ENCODE measurements at places on chromosomes 7 and 10.
A peak's percentile ranks its signal among the peaks of the same experiment; 100 is the strongest.

DNA sequence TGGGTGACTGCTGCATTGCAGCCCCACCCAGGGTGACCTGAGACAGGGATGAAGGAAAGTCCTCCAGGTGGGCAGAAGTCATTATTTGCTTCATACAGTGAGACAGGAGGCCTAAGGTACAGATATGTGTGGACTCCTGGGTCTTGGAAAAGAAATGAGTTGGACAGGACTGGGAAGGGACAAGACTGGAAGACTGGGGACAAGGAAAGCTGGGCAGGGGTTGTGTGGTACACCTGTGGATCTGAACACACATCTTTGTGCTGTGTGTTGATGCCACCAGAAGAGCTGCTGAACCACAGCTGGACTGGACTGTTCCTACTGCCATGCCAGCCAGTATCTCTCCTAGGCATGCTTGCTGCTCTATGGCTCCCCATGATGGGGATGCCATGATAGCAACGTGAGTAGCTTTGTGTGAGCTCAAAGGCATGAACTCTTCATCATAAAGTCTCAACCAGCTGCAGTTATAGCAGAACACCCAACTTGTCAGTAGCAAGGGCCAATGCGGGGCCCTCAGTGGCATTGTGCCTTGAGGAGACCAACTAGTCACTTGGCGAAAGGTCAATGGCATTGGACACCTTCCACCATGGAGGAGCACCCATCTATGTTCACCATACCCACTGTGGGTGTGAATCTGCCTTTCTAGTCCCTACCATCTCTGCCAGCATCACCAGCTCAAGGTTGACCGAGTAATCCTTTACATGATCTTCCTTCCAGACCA lies 76.0 kb upstream of the GRB10 start:
- no peak for DNase-seq

- DNase-seq = no peak
These were observed 85.0 kb downstream of the KMT2E start for GRCh38 chr7:105098863-105099515.

DNA sequence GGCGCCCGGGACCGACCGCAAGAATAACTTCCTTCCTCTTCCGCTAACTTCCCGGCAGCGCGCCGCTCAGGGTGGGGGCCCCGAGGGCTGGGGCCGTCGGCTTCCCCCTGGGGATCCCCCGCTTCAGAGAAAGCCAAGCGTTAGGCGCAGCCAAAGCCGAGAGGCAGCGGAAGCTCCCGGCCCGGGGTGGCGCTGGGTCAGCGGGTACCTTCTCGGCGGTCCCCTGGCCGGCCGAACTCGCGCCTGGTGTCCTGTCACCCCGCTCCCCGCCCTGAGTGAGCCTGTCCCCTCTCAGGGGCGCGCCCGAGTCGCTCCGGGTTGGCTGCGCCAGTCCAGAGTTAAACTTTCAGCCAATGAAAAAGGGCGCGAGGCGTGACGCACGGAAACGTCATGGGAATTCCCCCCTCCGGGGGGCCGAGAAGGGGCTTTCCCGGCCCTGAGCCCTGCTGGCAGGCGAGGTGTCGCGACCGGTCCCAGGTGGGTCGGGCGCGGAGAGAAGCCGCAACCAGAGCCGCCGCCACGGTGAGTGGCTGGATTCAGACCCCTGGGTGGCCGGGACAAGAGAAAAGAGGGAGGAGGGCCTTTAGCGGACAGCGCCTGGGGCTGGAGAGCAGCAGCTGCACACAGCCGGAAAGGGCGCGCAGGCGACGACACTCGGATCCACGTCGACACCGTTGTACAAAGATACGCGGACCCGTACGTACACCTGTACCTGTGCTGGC lies 1.3 kb upstream of the NFKB2 start:
- DNase-seq = peak; percentile 99

DNA sequence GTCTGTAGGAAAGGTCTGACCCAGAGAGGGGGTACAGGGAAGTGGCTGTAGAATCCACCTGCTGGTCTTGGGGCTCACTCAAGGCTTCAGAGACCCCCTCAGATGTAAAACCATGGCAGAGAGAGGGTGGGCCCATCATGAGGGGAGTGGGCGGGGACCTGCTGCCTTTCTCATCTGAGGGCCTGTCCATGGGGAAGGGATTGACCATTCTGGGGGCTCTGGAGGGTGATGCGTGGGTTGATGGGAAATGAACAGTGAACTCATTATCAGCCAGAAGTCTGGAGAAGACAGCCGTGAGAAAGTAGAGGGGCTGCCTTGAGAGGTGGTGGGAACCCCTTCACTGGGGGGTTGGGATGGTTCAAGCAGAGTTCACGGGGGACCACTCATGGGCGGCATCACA lies 66.8 kb downstream of the MINDY4 start:
- no peak for DNase-seq

DNA sequence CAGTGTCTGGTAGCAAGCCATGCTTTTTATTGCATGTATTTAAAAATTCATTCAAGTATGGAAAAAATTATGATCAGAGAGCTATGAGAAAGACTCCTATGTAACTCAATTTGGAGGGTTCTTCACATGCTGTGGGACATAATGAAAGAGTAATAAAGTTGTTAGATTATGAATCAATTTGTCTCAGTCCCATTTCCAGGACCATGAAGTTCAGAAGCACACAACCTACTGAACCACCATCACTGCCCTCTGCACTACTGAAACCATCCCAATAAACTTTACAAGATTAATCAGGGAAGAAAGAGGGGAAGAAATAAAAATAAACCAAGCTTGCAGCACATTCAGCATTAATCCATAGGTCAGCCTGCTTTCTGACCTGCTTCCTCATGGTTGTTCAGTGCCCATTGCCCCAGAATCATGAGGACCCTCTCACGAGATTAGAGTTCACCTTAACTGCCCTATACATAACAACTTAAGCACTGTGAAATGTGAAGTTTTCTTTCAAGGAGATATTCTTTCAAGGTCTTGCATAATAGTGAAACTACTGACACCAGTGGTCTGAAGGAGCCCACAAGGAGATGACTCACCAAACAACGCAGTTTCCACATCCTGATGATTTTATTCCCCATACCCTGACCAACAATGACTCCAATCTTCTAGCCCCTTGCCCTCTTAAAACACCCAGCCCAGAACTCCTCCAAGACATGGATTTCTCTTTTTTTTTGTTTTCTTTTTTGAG lies 171.5 kb upstream of the ADCY1 start:
- DNase-seq = no peak

- DNase-seq = no peak
These were observed 191.2 kb downstream of the PLXDC2 start for GRCh38 chr10:20007426-20007825.

DNA sequence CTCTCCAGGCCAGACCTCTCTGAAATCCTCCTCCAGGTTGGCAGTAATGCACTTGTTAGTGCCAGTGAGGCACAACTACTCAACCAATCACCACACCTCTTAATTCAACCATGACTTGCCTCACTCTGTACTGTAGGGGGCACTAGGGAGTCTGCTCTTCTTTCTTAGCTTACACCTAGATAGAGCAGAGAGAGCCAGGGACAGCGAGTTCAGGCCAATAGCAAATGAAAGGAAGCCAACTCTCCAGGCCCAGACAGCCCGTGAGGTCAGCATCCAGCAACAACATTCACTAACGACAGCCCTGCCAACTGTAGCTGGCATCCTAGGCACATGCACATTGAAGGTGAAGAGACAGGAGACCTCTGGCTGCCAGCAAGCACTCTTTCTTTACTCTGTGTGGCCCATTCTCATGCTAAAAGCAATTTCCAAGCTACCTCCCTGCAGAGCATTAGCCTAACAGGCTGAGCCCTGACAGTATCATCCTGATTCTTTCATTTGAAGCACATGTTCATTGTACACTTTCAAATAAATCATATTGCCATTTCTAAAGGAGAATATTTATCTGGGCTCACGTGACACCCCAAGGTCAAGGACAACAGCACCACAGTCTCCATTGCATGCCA lies 136.3 kb downstream of the DPY19L1 start:
- no peak for DNase-seq

- DNase-seq = no peak
These were observed 54.7 kb downstream of the FGFR2 start for GRCh38 chr10:121543545-121543944.

DNA sequence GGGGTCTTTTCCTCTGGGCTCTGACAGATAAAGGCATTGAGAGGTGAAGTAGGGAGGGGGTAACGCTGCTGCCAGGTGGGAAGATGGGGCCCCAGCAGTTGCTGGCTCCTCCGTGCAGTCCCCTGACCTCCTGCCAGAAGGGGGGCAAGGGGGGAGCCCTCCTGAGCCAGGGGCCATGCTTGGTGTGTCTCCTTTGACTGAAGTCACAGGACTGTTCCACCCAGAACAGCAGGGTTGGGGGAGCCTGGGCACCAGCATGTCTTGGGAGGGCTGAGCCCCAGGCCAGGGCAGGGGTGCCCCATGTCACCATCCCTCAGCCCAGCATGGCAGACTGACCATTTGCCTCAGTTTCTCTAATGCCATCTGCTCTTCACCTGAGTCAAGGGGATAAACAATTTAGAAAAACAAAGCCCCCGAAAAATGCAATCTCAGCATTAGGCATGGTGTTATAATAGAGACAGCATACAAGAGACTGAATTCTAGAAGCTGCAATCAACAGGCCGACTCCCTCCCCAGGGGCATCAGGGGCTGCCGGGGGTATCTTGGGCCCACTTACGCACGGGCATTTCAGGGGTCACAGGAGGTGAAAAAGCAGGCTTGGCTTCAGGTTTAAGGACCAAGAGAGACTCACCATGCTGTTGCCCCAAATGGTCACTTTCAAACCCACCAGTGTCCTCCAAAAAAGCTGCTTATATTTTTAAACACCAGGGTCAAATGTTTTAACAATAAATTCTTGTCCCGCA lies 108.6 kb upstream of the GPR26 start:
- no peak for DNase-seq

GRCh38 chr10:18313140-18313530 lies 172.9 kb downstream of the CACNB2 start:
- DNase-seq = no peak

GRCh38 chr10:133614830-133615580 lies 11.6 kb downstream of the FRG2B start:
- DNase-seq = no peak

DNA sequence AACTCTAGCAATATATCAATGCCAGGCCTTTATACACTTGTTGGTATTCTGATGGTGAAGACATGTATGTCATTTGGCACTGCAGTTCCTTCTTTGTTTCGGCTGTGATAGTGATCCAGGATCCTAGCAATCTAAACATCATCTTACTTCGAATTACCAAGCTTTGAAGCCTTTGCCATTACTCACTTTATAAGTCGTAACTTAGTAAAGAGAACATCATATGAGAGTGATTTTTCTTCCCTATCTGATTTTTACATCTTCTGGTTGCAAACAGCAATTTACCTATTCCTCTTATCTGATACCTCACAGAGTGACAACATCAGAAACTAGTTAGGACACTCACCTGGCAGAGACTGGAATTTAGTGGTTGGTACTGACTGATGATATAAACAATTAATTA lies 7.6 kb upstream of the BPGM start:
- DNase-seq = no peak

- DNase-seq = no peak
These were observed 6.5 kb upstream of the HERPUD2 start for GRCh38 chr7:35701287-35701900.

DNA sequence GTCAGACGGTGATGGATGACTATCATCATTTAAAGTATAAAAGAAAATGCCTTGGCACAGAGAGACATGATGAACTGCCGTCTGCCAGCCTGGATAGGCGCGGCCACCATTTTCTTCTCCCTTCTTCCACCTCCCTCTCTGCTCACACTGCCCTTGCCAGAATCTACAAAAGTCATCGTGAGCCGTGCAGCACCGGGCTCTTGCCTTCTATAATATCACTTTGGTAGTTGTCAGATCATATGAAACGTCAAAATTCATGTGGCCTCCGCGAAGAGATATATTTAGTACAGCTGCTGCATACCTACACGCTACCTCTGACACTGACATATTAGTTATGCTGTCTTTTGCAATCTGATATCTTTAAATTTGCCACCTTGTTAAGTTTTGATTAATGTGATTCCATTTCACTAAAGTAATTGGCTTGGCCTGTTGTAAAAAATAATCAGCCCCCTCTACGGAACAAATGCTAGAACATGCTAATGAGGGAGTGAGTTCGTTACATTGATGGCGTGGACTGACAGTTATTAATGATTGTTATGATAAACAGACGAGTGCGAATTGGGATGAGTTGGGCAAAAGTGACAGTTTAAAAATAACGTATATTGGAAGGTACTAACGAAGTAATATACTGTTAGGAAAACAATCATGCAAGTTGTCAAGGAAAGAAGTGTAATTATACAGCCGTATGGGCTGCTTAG lies 214.9 kb downstream of the LRMDA start:
- DNase-seq = no peak

- DNase-seq = no peak
These were observed 318.6 kb upstream of the KLF6 start for GRCh38 chr10:4103603-4104002.

DNA sequence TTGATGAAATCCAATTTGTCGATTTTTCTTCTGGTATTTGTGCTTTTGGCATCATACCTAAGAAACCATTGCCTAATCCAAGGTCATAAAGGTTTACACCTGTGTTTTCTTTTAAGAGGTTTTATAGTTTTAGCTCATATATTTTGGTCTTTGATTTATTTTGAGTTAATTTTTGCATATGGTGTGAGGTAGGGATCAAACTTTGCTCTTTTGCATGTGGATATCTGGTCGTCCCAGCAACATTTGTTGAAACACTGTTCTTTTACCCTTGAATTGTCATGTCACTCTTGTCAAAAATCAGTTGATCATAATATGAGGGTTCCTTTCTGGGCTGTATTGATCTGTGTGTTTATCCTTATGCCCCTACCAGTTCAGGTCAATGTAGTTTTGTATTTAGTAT lies 232.5 kb upstream of the SH2B2 start:
- DNase-seq = no peak

DNA sequence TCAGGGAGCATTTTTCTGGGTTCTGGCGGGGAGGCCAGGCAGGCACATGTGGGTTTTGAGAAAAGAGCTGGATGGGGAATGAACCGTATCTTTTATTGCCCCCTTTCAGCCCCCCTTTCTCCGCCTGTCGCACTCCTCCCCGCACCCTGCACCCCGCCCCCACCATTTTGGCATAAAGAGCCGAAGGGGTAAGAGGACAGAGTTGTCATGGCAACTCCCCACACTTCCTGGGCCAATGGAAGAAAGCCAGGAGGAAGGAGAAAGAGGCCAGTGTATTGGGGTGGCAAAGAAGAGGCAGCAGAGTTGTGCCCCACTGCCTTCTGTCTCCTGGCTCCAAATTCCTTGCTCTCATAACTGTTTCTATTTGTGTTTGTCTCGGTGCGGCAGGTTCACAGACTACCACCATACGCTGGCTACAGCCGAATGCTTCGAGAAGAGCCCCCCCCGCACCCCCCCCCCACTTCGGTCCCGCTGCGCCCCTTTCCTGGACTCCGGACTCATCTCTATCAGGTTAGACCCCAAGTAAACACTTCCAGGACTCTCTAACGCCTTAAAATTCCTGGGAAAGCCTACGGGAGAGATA lies 3.4 kb downstream of the KCNIP2 start:
- no peak for DNase-seq

DNA sequence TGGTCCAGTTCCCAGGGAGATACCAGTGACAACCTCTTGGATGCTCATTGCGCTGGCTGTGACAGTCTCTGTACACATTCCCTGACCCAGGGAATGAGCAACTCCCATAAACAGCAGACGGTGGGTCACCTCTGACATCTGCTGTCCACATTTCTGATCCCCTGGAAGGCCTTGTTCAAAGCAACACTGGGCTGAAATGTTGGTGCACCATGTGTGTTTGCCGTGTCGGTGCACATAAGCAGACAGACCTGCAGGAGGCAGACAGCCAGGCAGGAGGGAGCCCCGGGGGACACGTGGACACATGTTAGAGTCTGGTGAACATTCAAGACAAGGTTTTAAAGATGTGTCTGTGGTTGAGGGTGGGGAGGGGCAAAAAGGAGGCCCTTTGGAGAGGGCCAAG lies 254.9 kb downstream of the PLXNA4 start:
- no peak for DNase-seq

- no peak for DNase-seq
These were observed 47.0 kb downstream of the SRI start for GRCh38 chr7:88172842-88173241.

Data from activated CD8-positive, alpha-beta memory T cell treated with anti-CD3 and anti-CD28 coated beads for 48 hours (primary cell).